ENCODE measurements at places on chromosomes 6 and 20. TPM values are rescaled to one million over a fixed set of nuclear protein-coding genes. Genes with fewer than 3 reads are reported as not detected.

The FAM229B gene
- polyA plus RNA-seq: 55.9 TPM

The ABRACL gene
- 40.4 TPM for polyA plus RNA-seq

The KDM1B gene
- 20.1 TPM for polyA plus RNA-seq

The C20orf202 gene
- polyA plus RNA-seq: not detected

The CYP24A1 gene
- 2.1 TPM for polyA plus RNA-seq

The BTN1A1 gene
- not detected for polyA plus RNA-seq

The ACTL10 gene
- 0.31 TPM for polyA plus RNA-seq

The PSMB8 gene
- polyA plus RNA-seq: 70.0 TPM

The EGFL8 gene
- polyA plus RNA-seq: 2.8 TPM

The PI3 gene
- polyA plus RNA-seq: not detected

The C20orf144 gene
- polyA plus RNA-seq: 0.14 TPM

The HS3ST5 gene
- not detected for polyA plus RNA-seq

The LY6G6C gene
- not detected for polyA plus RNA-seq

The OVOL2 gene
- polyA plus RNA-seq: not detected

The BPIFB2 gene
- polyA plus RNA-seq: not detected

The NEURL2 gene
- 1.1 TPM for polyA plus RNA-seq

The BANF2 gene
- polyA plus RNA-seq: not detected

The NTSR1 gene
- polyA plus RNA-seq: 0.09 TPM

The CRIP3 gene
- polyA plus RNA-seq: not detected

The TEAD3 gene
- polyA plus RNA-seq: 22.8 TPM

The BPIFA1 gene
- polyA plus RNA-seq: not detected

The FKBP1A gene
- 579 TPM for polyA plus RNA-seq

The PDYN gene
- polyA plus RNA-seq: not detected

The RIPPLY2 gene
- not detected for polyA plus RNA-seq

The MEP1A gene
- not detected for polyA plus RNA-seq

The NDUFAF5 gene
- polyA plus RNA-seq: 24.1 TPM

The PPP1R3G gene
- polyA plus RNA-seq: 0.11 TPM

The PTCHD4 gene
- polyA plus RNA-seq: 2.3 TPM

The EMILIN3 gene
- 0.17 TPM for polyA plus RNA-seq

The LRRN4 gene
- 0.02 TPM for polyA plus RNA-seq

The SUMO4 gene
- not detected for polyA plus RNA-seq

The PRSS35 gene
- polyA plus RNA-seq: 5.6 TPM

The FAXC gene
- polyA plus RNA-seq: 8.4 TPM

The RWDD1 gene
- 56.9 TPM for polyA plus RNA-seq

The FOXA2 gene
- not detected for polyA plus RNA-seq

Measured in AG04450 (cell line).